ENCODE measurements at places on chromosomes 13 and 19.

DNA sequence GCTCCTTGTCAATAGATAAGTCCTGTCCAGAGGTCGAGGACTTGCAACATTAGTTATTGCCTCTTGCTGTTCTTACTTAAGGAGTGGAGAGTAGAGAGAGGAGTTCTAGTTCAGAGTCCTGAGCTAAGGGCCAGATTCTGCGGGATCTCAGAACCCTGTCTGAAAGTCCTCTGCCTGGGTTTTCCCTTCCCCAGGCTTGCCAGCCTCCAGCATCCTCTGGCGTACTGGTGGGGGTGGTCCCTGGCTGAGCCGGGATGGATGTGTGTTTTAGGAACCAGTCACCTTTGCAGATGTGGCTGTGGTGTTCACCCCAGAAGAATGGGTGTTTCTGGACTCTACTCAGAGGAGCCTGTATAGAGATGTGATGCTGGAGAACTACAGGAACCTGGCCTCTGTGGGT lies 26.0 kb downstream of the ZNF333 start:
- no peak for DNase-seq

GRCh38 chr19:47663911-47664771 lies 49.1 kb upstream of the EHD2 start:
- no peak for DNase-seq

DNA sequence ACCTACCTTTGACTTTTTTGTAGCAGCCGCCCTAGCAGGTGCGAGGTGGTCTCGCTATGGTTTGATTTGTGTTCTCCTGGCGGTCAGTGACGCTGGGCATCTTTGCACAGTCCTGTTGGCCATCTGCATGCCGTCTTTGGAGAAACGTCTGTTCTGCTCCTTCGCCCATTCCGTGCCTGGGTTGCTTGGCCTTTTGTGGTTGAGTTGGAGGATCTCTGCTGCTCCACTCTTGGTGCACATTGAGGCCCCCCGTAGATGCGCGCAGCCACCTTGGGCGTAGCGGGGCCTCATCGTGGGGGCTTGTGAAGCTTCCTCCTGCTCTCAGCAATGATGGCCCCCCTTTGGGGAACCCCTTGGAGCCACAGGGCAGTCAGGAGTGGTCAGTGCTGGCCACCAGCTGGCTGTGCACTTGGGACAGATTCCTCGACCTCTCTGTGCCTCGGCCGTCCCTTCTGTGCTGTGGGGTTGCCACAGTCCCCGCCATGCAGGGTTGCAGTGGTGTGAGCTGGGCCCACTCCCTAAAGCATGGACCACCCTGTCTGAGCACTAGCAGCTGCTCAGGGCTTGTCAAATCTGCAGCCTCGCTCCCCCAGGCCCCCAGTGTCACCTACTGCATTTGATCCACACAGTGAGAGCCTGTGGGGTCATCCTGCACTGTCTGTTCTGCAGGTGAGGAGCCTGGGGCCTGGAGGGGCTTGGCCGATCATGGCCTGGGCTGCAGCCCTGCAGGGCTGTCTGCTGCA lies 170.8 kb downstream of the KDM4B start:
- DNase-seq: no peak

DNA sequence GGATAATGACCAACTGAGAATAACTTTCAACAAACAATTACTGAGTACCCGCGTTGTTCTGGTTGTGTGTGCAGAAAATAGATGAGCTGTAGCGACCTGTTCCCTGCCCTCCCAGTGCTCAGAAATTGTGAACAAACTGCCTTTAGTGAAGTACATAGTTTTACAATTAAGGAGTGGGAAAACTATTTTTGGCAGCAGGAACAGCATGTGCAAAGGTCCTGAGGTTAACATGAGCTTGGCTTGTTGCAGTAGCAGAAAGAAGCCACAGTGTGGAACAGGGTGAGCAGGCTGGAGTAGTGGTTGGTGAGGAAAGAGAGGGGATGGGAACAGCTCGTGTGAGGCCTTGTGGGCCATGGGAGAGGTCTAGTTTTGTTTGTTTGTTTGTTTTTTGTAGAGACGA lies 16.0 kb downstream of the RYR1 start:
- DNase-seq: no peak

- DNase-seq: no peak
These were observed 83.2 kb upstream of the IRS2 start for GRCh38 chr13:109869312-109870237.

DNA sequence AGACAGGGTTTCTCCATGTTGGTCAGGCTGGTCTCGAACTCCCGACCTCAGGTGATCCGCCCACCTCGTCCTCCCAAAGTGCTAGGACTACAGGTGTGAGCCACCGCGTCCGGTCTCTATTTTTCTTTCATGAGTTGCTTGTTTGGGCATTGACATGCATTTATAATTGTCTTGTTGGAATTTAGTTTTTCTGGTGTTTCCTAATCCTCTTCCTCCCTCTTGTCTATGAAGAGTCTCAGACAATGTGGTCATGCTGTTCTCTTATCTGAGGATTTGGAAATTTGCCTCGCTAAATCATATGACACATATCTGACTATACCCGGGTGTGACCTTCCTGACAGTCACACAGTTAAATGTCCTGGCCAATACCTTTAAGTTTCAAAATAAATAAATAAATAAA lies 7.4 kb upstream of the CEACAM18 start:
- DNase-seq: no peak

DNA sequence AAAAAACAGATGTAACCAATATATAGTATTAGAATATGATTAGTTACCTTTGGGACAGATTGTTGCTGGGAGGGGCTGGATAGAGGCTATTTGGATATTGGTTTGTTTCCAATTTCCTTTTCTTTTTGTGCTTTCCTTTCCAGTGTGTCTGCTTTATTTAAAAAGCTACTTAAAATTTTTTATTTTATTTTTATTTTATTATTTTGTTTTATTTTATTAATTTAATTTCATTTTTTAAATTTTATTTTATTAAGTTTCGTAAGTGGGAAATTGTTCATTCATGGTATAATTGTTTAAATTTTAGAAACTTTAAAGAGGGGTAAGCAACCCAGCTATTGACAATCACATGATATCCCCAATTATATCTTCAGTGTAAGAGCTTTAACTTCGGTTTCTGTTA lies 2077.0 kb upstream of the PCDH20 start:
- DNase-seq: no peak

DNA sequence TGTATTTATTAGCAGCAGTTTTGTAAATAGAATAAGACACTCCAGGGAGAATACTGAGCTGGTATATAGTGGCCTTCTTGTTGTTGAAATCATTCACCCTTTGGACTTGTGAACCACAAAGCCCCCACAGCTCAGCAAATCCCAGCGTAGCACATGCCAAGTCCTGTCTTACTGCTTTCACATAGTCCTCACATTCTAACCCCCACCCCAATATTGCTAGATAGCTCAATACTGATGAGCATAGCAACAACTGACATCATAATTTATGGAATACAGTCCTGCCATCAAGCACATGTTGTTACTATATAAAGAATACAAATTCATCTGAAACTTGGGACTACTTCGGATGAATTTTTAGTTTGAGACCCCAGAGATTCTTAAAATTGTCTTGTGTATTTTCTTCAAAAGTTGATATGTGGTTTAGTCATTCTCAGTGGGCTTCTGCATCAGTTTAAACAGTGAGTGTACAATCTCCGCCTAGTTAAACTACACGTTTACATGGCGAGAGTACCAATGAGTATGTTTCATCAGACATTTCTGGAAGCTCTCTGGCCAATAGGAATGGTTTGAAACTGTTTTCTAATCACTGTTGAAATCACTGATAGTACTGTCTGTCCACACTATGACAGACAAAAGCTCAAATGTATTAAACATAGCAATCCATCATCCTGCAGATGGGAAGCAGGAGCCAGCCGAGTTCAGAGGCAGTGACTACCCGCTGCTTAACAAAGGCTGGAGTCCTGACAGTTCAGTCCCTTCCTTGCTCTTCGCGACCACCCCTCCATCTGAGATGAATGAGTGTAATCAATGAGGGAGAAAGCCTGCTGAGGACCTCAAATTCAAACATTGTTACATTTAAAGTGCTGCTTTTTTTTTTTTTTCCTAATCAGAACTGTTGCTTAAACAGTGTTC lies 15.2 kb downstream of the DACH1 start:
- DNase-seq: no peak

- no peak for DNase-seq
These were observed 117.9 kb downstream of the URI1 start for GRCh38 chr19:30059741-30060457.

DNA sequence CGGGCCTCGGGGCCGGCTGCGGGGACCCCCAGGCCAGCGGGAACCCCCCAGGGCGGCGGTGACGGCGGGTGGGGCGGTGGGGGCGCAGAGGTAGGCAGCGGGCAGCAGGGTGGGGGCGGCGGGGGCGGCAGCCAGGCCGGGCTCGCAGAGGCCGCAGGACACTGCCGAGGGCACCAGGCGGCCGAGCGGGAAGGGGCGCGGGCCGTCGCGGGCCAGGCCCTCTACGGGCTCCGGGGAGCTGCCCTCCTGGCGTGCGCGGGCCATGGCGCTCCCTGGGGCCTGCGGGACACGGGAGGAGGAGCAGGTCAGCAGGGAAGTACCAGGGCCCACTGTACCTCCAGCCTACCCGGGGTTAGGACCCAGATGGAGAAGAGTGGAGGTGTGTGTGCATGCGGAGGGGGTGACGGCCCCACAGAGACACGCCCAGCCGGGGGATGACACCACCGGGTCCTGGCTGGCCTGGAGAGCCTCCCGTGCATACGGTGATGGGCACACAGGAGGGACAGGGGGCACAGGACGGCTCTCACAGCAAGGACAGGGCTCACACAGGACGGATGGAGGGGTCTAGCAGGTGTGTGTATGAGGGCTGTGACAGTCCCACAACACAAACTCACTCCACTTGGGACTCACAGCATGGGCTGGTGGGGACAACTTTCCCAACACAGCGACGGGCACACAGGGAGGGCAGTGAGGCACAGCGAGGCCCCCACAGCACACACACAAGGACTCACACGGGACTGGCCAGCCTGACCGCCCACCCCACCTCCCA lies 2.6 kb downstream of the BBC3 start:
- peak; percentile 26 for DNase-seq

DNA sequence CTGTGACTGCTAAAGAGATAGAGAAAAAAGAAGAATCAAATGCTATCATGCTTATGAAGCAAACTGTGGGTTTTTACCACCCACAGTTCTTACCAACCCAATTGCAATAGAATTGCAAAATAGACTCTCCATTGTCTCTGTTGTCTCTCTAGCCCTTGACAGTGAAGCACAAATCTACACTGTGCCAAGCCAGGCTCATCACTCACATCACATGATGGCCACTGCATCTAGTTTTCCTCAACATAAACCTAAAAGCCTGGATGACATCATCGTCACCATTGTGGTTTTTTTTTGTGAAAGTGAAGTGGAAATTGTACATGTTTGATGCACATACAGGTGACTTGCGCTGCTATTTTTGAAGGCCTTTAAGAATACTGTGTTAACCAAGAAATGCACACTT lies 56.1 kb downstream of the KL start:
- DNase-seq: no peak

DNA sequence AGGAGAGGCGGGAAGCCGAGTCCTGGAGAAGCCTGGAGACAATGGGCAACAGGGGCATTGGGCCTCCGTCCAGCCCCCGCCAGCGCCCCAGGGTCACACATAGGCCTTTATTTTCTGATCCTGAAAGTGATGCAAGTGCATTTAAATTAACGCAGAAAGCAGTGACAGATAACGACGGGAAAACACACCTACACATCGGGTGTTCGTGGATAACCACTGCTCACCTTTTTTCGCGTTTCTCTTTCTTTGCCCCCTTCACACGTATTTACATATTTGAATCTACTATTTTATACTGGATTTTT lies 30.4 kb upstream of the GRTP1 start:
- no peak for DNase-seq

- DNase-seq: no peak
These were observed 73.6 kb downstream of the SIPA1L3 start for GRCh38 chr19:37980419-37981170.

GRCh38 chr19:50854636-50855410 lies at the start of gene KLK3:
Gene KLK3 (plus strand): TSS chr19:50854915. CDS start chr19:50854956, 41 bp downstream.
- DNase-seq: no peak

GRCh38 chr13:33229446-33230177 lies 55.9 kb downstream of the STARD13 start:
- DNase-seq: no peak

- no peak for DNase-seq
These were observed 4.7 kb upstream of the GNG8 start for GRCh38 chr19:46640656-46641055.

GRCh38 chr19:474126-475078 lies 13.6 kb upstream of the SHC2 start:
- DNase-seq: no peak

DNA sequence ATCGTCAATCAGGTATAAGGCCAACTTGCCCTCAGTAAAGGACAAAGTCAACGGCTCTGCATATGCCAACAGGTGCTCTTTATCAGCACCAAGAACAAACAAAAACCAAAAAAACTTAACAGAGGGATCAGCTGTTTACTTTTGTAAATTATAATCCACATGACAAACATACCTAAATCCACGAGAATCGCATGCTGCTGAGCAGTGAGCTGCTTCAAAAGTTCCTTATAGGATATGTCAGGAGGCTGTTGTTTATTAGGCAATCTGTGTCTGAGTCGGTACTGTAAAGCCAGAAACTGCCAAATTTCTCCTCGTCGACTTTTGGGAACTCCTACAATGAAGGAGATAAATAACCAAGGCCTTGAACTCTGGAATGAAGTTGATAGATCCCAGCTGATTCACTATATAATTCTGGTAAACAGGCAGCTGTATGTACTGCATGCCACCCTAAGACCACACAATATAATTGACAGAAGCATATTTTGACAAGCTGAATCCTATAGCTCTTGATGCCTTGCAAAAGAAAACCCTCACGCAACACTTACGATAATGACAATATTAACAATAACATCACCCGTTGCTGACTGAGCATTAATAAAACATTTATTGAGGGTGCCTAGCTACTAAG lies 179.8 kb downstream of the TBC1D4 start:
- no peak for DNase-seq

- peak; percentile 54 for DNase-seq
These were observed at the start of gene POLR1G for GRCh38 chr19:45406226-45407090. Gene POLR1G (plus strand): TSS chr19:45406644. CDS start chr19:45406697, 53 bp downstream.

DNA sequence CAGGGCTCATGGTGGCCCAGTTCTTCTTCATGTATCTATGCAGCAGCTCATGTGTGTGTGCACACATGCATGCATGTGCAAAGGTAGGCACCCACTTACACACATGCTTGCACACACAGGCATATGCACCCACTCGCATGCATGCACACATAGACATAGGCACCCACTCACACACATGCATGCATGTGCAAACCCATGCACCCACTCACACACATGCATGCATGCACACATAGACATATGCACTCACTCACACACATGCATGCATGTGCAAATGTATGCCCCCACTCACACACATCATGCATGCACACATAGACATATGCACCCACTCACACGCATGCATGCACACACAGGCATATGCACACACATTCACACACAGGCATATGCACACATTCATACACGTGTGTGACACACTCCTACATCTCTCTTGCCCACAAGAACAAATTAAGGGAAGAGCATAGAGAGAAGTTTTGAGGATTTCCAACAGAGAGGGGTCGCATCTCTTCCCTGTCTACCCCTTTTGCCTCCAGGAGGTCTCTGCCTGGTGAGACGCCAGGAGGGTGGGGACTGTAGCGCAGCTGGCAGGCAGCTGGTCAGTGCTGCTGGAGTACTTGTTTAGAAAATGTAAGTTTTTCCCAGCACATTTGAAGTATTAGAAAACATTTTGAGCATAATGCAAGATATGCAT lies 63.9 kb upstream of the ARHGEF7 start:
- DNase-seq: no peak

Measured in stimulated activated naive CD4-positive, alpha-beta T cell (primary cell).